Fibroblast of the conjunctiva (primary cell): ENCODE measurements at places on chromosomes 3 and 15.

GRCh38 chr3:105367063-105367405 lies 325 bp downstream of the ALCAM start:
- DNase-seq = no peak

- peak; percentile 87 for DNase-seq
Observed at GRCh38 chr15:92899948-92900730, at the start of gene CHD2. Gene CHD2, plus strand, starts transcription at chr15:92900324. Its CDS starts 914 bp downstream, at chr15:92901238.

GRCh38 chr3:142509079-142509478 lies 61.2 kb upstream of the XRN1 start:
- no peak for DNase-seq

GRCh38 chr3:139519998-139520737 lies 19.4 kb downstream of the RBP1 start:
- DNase-seq = no peak
